A549 (cell line): ENCODE measurements at places on chromosomes 4 and X.
A peak's percentile ranks its signal among the peaks of the same experiment; 100 is the strongest.

- DNase-seq, result no peak
These were observed 100.8 kb downstream of the SHROOM3 start for GRCh38 chr4:76535603-76536372.

GRCh38 chr4:29983890-29984289, 736.3 kb upstream of the PCDH7 start:
- no peak for DNase-seq

DNA sequence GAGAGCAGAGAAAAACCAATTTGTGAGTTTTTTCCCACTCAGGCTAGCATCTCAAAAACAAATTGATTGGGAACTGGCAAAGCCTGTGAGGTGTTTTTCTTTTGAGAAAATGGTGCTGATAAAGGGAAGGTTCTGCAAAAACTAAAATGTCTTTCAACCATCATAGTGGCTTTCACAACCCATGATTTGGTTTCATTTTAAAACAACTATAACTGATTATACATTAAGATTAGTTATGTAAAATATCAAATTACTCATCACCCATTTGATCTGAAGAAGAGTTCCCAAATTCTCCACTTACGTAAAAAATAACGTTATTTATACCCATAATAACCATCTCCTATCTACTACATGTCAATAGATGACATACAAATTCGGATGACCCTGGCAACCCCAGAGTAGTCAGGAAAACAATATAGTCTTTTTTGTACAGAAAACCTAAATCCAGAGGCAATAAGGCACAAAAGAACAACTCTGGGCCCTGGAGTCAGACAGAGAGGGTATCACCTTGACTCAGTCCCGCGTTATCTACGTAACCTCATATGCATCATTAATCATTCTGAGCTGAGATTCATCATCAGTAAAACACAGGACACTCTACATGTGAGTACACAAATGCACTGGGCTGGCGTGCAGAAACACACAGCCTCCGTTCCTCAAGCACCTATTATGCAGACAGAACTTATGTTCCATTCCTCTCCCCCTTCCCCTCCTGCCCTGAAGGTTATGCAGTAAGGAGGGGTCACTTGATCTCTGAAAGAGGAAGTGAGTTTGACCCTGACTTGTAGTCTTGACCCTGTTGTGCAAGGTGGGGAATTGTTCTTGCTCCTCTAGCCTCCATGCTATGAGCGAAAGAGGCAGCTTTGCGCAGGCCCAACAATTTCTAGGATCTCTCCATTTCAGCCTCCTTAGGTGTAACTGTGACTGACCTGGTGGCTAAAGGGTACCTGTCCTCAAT, 82.2 kb downstream of the SLC9A7 start:
- DNase-seq, result no peak

DNA sequence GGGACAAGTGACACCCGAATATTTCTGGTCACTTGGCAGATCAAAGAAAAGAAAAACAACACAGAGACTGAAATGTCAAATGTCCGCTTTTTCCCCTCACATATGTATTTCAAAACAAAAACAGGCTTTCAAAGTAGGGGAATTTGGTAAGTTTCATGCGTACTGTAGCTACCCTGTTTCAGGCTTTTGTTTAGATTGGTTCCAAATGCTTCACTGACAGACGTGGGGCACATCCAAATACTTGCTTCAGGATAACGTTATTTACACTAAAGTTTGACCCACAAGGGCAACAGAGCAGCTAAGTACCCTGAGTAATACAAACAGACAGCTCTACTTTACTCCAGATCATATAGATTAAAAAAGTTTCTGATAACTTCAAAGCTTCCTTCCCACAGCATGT, 804.5 kb upstream of the POU3F4 start:
- DNase-seq, result no peak

- no peak for DNase-seq
These were observed 75.7 kb downstream of the NPFFR2 start for GRCh38 chr4:72107456-72107855.

GRCh38 chrX:108699368-108699767, 37.0 kb downstream of the IRS4 start:
- peak; percentile 36 for DNase-seq

DNA sequence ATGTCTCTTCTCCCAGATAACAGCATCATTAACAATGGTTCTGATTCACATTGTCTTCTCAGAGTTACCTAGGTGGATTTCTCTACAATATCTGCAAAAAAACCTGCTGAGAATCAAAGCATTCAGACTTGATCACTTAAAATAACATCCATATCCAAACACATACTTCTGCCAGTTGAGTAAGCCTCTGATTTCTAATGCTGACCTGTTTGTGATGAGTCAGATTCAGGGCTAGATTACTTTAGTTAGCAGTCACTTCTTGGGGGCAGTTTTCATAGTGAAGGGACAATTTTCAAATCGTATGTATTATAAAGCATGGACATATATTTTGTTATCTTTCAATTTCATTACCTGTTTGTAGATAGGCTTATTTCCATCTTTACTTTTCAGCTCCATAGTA, 35.5 kb downstream of the CCNI start:
- DNase-seq, result no peak

- DNase-seq, result no peak
These were observed 90.0 kb upstream of the GRPR start for GRCh38 chrX:16033331-16033730.

- no peak for DNase-seq
These were observed 3.0 kb downstream of the ZNF275 start for GRCh38 chrX:153336988-153337387.

- DNase-seq, result peak; percentile 16
These were observed 132.4 kb downstream of the ENOX2 start for GRCh38 chrX:130770615-130771014.

DNA sequence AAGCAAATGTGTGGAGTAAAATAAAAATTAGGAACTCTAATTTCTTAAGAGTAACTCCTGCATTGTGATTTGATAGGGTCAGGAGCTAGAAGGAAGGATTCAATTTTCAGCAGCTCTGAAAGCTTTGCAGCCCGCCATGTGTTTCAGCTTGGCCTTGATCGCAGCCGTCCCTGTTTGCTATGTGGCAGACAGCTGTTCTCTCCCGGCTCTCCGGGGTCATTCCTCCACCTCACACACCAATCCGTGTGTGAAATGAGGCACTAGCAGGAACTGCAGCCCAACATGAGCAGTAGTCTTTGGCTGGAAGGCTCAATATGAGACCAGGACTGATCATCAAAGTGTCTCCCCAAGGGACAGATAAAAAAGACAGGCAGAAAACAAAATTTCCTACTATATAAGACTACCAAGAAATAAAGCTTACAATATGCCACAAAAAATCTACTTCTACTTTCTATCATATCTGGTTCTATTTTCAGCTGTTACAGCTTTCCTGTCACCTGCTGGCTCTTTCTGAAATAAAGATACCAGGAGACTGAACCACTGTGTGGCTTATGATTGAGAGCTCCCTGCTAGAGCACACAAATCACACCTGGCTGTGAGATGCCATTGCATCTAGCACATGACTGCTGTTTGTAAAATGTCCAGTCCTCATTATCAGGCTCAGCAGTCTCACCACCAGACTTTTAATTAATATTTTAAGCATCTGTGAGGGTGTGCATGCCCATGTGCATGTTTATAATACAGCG, 44.1 kb upstream of the SEC24B start:
- DNase-seq, result no peak

- DNase-seq, result no peak
These were observed 964 bp upstream of the GPR82 start for GRCh38 chrX:41722816-41723618.

GRCh38 chrX:27555514-27555913, 34.6 kb upstream of the DCAF8L2 start:
- peak; percentile 21 for DNase-seq

DNA sequence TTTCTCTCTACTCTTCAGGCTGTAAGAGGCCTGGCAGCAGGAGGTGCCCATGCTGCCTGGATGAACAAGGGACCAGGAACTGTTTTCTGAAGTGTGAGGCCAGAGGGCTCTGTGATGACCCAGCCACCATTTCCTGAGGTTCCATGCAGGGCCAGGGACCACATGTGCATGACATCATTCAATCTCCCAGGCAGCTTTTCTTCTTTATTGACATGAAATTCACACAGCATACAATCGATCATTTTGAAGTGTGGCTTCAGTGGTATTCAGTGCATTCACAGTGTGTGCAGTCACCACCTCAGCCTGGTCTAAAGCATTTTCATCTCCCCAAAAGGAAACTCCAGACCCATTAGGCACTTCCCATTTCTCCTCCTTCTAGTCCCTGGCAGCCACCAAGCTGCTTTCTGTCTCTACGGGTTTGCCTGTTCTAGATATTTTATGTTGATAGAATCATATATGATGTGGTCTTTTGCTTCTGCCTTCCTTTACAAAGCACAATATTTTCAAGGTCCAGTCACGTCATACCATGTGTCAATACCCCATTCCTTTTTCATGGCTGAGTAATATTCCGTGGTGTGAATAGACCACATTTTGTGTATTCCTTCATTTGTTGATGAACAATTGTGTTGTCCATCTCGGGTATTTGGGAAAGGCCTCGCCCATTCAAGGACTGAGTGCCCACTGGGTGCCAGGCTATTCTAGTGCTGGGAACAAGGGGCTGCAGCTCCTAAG, 93.1 kb downstream of the PSAPL1 start:
- no peak for DNase-seq

DNA sequence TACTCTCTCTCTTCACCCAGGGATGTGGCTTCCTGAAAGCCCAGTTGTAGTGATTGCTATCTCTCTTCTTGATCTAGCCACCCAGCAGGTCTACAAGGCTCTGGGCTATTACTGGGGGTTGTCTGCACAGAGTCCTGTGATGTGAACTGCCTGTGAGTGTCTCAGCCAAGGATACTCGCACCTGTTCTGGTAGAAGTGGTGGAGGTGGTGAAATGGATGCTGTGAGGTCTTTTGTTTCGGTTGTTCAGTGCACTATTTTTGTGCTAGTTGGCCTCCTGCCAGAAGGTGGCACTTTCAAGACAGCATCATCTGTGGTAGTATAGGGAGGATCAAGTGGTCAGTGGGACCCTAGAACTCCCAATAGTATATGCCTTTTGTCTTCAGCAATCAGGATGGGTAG, 268.0 kb downstream of the GABRG1 start:
- DNase-seq, result no peak

- peak; percentile 51 for DNase-seq
These were observed 24.8 kb upstream of the EOLA2 start for GRCh38 chrX:149962859-149963757.

DNA sequence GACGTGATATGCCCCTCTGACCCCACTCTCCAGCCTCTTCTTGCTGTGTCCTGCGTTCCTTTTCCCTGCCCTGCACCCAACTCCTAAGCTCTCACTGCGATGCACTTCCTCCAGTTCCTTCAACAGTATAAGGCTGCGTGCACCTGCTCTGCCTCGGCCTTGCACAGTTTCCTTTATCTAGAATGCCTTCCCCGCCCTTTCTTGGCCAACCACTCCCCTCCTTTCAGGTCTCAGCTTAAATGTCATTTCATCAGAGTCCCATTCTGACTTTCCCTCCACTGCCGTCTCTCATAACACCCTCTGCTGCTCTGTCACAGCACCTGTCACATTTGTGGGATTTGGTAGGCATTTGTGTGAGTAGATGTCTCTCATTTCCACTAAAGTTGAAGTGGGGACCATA, 58.4 kb upstream of the NEIL3 start:
- DNase-seq, result no peak

DNA sequence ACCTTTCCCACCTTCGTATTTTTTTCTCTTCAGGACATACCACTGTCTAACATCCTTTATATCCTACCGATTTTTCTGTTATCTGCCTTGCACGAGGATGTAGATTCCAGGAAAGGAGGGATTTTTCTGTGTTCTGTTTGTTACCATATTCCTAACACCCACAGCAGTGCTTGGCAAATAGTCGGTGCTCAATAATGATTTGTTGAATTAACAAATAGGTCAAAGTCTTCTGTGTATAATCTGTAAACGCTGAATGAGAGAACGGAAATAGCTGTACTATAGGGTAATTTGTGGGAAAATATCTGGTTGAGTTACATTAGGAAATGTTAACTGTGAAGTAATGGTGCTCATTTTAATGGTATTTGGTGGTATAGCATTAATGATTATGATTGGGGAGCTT, 81.5 kb downstream of the TMEM156 start:
- DNase-seq, result no peak

DNA sequence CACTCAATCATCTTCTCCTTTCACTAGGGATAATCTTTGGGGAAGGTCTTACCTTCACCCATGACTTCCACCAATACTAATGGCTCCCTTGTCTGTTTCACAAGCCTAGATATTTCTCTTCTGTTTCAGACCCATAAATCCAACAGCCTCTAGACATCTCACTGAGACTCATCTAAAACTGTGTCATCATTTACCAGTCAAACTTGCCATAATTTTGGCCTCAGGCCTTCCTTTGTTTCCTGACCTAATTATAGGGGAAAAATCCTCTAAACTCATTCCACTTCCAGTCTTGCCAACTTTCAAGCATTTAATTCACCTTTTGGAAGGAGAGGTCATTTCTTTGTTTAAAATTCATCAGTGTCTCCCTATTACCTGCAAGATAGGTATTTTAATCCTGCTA, 181.0 kb upstream of the CNKSR2 start:
- DNase-seq, result no peak

DNA sequence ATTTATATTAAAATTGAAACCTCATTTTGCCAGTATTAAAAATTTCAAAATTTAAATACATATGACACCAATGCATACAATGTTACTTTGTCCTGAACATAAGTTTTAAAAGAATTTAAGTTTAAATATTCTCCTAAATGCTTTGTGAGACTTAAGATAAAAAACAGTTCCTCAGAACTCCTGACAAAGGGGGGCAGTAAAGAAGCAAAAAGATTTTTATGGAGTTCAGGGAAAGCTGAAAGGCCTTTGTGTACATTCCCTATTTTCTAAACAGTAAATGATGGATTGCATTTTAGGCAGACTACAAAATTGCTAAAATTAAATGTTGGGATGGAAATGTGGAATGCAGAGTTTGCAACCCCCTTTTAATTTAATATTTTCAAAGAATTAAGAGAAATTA, 81.7 kb downstream of the SNCA start:
- no peak for DNase-seq

- DNase-seq, result no peak
These were observed 31.9 kb downstream of the ANAPC10 start for GRCh38 chr4:145066063-145066501.

DNA sequence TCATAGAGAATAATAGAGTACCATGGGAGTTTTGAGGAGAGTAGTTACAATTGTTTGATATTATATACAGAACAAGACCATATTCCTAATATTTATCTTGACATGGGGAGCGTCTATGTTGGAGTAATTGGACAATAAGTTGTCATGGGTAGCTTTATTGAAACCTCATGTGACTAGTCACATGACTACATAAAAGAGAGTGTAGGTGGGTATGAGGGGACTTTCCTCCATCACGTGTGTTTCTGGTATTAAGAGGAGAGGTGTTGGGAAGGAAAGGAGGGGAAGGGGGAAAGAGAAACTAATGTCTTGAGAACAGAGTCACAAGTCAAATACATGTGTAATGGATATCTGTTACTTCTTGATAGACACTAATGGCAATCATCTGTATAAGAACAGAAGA, 33.1 kb downstream of the PDLIM5 start:
- DNase-seq, result no peak
